Natural killer cell (primary cell): ENCODE measurements at places on chromosomes 5 and 9. TPM values are rescaled to one million over a fixed set of nuclear protein-coding genes. Genes with fewer than 3 reads are reported as not detected.

DNA sequence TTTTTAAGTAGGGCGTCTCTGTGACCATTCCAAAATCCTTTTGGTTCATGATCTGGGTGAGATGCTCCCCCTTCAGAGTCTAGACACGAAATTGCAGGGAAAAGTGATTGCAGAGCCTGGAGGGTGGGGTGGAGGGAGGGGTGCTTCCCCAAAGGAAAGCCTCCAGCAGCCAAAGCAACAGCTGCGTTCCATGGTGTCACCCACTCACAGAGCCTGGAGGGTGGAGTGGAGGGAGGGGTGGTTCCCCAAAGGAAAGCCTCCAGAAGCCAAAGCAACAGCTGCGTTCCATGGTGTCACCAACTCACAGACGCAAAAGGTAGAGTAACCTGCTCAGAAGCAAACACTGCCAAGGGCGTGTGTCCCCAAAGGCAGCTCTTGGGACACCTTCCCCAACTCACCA, 22.6 kb downstream of the SLC6A18 start:
- DNase-seq, result no peak

GRCh38 chr5:39381376-39381775, 17.1 kb upstream of the C9 start:
- DNase-seq, result no peak

DNA sequence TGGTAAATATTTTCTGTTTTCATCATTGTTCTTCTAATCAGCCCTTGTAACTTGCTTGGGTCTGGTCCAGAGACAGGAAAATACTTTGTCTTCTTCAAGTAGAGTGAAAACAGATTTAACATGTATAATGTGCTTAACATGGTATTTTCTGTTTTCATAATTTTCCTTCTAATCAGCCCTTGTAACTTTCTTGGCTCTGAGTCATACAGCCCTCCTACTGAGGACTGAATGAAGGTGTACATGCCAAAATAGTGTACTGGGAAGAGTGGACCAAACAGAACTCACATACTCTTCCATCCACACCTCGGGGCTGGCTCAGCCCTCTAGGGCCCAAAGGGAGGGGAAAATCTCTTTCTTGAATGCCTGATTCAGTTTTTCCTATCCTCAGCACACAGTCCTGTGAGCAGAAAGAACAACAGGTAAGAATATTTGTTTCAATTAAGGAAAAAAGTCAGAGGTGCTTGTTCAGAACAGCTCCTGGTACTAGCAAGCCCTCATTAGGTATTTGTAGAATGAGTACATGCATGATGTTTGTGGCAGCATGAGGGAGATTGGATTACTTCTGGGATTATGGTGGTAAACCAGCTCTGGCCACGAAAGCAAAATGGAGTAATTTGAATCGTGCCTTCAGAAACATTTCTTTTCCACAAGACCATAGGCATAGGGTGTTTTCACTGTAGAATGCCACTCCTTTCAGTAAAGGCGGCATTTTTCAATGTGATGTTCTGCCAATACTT, 24.2 kb upstream of the MACIR start:
- no peak for DNase-seq

DNA sequence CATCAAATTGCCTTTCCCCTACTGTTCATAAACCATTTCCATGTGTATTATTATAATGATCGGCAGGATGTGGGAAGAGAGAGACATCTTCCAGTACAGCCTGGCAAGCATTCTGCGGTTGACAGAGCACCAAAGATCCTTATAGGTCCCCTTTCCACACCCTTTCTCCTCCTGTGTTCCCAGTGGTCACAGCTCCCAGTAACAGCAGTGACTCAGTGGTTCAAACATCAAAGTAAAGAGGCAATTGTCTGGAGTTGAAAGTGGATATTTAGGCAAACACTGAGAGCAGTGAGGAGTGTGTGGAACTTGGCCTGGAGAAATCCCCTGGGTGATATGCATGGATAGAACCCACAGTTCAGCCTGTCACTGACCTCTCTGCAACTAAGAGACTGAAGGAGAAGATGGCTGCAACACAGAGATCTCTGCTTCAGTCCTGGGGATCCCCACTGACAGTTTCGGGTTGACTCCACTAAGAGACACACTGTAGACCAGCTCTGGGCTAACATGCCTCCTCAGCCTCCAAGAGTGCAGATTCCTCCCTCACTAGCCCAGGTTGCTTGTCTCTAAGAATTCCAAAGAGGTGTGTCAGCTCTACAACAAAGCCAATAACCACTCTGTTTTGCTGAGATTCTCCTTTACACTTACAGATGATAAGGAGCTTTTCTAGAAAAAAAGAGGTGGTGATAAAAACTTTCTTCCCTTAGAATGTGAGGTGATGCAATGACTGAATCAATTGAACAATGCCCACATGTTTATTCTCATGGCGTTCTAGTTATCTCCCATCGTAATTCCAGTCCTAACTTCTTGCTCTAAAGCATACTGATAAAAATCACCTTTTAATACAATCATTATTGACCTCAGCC, 94.4 kb upstream of the IL6ST start:
- no peak for DNase-seq

- DNase-seq, result no peak
Measured at GRCh38 chr9:17862629-17863028, 283.8 kb downstream of the SH3GL2 start.

DNA sequence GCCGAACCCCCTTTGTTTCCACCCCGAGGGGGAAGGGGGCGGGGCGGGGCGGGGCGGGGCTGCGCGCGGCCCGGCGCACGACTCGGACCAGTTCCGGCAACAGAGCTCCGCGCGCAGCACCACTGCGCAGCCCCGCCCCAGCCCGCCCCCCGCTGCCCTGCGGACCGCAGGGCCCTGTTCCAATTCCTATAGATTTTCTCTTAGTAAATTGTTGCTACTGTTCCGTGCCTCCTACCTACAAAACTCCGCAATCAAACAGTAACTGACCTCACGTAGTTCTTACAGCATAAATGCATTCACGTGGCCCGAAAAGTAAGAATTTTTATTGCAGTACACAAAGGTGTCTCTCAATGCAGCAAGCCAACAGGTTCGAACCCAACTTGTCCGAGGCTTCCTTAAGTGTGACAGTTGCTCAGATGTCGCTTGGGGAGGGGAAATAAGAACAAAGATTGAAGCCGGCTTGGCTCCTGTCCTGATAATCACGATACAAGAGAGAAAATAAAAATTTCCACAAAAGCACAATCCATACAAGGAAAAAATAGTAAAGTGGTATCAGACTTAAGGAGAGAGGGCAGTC, 1.2 kb upstream of the RNF38 start:
- no peak for DNase-seq

- no peak for DNase-seq
Measured at GRCh38 chr5:147403651-147404640, 105.9 kb downstream of the DPYSL3 start.

Gene LECT2
- total RNA-seq, result not detected
